Cardiac fibroblast (primary cell): ENCODE measurements at places on chromosomes 1 and 21.

DNA sequence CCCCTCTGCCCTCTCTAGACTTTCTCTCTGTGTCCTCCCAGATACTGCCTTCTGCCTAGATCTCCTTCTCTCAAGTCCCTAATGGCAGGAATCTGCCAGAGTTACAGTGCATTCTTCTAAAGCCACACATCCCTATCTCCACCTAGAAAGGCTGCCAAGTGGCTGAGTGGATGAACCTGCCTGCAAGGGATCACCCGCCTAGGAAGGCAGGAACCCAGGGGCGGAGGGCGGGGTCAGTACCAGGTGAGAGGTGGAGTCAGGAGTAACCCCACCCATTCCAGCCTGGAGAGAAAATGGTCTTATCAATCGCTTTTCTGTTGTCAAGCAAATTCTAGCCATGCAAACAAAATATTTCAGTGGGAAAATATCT lies 60.8 kb downstream of the BCAR3 start:
- DNase-seq = peak; percentile 44

GRCh38 chr1:160819186-160819585 lies 23.2 kb downstream of the LY9 start:
- no peak for DNase-seq

GRCh38 chr1:43481491-43481890 lies 27.8 kb upstream of the HYI start:
- DNase-seq = no peak

- no peak for DNase-seq
Measured at GRCh38 chr1:159483501-159483900, 44.0 kb downstream of the OR10J1 start.

DNA sequence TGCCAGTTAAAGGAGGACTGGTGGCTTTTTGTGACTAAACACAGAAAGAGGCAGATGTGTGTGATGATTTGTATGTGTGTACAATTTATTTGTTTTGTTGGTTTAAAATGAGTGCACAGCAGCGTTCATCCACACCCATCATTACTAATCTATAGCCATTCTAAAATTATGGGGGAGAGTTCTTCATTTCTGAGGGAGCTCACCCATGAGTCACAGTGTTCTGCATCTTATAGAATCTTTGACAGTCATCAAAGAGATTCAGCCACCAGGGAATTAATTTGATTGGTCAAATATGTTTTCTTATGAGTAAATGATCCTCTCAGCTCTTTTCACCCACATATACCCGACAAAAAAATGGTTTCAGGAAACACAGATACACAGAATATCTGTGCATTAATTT lies 147.9 kb downstream of the GREM2 start:
- no peak for DNase-seq

- DNase-seq = no peak
Measured at GRCh38 chr1:45356186-45356585, 15.9 kb upstream of the MUTYH start.

DNA sequence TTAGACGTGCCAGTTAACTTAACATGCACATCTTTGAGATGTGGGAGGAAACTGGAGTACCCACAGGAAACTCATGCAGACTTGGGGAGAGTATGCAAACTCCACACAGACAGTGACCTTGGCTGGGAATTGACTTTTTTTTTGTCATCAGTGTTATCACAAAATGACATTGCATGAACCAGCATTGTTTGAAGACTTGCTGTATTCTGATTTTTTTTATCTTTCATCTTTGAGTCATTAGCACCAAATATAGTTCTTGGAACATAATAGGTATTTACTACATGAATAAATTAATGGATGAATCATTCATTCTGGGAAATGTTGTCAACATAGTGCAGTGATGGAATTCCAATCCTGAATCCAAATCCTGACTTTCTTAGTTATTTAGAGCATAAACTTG lies 77.0 kb downstream of the ATF6 start:
- DNase-seq = peak; percentile 50

DNA sequence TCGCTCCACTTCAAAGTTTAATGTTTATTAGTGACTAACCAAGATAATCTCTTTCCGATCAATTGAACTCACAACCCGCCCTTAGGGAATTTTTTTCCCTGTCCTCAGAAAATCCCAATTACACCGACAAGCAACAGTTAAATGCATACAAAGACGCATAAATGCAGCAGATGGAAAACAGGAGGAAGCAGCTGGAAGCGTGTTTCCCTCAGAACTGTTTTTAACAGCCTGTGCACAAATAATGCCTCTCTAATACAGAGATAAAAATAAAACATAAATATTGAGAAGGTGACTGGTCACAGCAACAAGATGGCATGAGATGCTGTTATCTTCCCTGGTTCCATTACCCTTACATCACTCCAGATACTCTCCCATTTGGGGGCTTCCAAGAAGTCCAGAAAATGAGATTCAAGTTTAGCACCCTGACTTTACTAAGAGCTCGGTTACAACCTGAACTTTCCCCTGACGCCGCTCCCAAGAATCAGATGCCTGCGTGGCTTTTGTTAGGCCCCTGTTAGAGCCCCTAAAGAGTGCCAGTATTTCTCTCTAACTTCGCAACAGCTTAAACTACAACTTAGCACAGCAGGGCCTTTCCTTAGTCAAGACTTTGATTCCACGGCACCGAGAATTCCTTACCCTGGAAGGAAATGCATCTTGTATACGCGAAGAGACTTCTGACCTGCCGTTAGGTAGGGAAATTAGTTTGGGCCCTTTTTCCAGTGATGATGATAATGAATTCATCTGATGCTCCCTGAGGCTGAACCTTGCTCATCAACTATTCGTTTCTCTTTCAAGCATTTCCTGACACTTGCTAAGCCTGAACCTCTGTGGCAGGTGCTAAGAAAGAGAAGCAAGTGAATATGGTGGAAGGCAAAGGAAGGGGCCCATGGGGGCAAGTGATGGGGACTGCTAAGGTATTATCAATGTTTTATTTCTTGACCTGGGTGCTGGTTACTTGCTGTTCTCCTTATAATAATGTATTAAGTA lies 137.7 kb upstream of the SMYD2 start:
- no peak for DNase-seq

GRCh38 chr1:6002714-6003501 lies 10.7 kb upstream of the NPHP4 start:
- no peak for DNase-seq

DNA sequence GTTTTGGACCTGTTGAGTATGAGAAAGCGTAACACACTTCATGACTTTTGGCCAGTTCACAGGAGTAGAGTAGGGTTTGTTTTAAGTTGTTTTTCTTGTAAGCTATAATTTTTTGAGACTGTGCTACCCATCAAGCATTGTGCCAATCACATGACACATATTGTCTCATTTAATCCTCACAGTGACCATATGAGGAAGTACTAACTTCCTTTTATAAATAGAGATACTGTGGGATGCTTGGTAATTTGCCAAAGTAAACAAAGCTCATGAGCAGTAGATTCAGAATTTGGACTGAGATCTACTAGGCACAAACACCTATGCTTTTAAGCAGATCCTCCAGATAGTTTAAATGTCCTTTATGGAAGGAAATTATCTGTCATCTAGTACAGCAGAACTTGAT lies 178.3 kb downstream of the CACNA1E start:
- DNase-seq = no peak

DNA sequence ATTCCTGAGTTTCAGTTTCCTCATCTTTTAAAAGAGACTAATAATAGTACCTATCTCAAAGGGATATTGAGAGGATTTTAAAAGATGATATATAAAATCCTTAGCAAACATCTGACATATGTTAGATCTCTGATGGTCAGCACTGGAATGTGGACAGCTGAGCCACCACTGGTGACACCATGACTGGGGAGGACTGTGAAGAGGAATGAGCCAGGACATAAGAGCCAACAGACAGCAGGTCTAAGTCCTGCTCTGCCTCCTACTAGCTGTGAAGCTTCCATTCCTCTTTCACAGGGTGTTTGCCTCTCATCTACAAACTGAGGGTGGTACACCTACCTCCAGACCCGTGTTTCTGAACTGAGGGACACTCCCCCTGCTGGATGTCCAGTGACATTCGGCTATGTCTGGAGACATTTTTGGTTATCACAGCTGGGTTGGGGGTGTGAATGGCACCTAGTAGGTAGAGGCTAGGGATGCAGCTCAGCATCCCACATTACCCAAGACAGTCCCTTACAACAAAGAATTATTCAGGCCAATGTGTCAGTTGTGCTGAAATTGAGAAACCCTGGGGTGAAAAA lies 109.1 kb upstream of the OLIG2 start:
- no peak for DNase-seq

DNA sequence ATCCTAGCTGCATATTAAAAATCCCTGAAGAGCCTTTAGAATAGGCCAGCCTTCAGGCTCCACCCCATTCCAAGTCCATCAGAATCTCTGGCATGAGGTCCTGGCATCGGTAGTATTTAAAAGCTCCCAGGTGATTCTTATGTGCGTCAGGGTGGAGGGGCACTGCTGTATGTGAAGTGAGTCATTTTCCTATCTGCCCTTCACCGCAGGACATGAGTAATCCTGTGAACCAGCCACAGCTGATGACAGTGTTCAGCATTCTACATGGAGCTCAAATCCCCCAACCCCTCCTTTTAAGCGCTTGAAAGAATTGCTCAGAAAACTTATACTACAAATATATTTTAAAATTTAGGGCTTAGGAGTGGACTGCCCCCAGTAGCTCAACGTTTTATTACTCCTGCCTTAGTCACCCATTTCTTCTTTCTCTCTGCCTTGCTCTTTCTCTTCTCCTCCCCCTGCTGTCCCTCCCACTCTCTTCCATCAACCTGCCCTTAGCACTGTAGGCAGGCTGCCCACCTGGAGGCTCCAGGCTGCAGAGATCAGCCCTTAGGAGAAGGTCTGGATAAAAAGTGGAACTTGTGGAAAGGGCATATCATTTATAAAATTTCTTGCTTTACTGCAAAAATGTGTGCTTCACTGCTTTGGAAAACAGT lies 73.8 kb upstream of the ZNF281 start:
- peak; percentile 93 for DNase-seq

DNA sequence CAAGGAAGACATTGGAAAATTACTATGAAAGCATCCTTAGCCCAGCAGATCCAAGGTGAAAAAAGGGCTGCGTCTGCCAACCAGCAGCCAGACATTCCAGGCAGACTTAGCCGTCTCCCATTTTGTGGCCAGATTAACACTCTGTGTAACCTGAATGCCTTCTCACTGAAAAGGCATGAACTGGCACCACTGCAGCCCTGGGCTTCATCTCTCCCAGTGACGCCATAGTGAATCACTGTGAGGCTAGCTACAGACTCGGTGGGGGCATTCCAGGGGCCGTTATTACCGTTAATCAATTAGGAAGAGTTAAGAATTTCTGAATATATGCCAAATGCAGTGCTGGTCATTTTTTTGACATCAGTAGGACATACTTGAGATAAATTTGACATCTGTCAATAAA lies 627.4 kb downstream of the LMO4 start:
- DNase-seq = peak; percentile 96

DNA sequence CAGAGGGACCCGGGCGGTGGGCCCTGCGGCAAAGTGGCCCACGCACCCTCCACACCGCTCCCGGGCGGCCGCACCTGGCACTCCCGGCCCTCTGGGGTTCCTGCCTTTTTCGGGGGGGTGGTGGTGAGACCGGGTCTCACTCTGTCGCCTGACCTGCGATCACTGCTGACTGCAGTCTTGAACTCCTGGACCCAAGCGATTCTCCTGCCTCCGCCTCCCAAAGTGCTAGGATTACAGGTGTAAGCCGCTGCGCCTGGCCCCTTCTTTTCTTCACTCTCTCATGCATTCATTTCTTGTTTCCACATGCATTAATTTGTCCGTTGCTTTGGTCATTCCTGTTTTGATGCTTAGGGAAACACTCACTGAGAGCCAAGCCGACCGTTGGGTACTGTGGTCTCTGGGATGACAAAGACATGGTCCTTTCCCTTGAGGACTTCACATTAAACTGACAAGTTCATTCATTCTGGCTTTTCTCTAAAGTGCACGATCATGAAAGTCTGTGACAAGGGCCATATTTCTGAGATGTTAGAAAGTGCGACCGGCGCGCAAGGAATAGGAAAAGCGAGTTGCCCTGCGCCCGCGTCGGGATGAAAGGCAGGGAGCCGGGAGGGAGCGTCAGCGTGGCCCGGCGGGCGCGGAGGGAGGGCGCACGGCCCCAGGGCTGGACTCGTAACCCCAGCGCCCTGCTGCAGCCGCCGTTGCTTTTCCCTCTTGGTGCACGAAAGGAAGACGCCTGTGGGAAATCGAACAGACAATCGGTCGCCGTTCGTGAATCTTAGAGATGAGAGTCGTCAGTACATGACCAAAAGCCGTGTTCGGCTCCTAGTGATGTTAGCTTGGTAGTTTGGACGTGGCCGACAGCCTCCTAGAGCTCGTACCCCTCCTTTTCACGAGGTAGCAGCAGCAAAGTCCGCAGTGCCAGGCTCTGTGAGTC lies 1.0 kb upstream of the MCOLN2 start:
- DNase-seq = peak; percentile 20

GRCh38 chr1:162676087-162676486 lies 43.8 kb downstream of the DDR2 start:
- peak; percentile 70 for DNase-seq

- no peak for DNase-seq
Measured at GRCh38 chr1:107526524-107527198, 385.8 kb downstream of the NTNG1 start.

- peak; percentile 37 for DNase-seq
Measured at GRCh38 chr1:162951553-162952315, 90.8 kb upstream of the CCDC190 start.

DNA sequence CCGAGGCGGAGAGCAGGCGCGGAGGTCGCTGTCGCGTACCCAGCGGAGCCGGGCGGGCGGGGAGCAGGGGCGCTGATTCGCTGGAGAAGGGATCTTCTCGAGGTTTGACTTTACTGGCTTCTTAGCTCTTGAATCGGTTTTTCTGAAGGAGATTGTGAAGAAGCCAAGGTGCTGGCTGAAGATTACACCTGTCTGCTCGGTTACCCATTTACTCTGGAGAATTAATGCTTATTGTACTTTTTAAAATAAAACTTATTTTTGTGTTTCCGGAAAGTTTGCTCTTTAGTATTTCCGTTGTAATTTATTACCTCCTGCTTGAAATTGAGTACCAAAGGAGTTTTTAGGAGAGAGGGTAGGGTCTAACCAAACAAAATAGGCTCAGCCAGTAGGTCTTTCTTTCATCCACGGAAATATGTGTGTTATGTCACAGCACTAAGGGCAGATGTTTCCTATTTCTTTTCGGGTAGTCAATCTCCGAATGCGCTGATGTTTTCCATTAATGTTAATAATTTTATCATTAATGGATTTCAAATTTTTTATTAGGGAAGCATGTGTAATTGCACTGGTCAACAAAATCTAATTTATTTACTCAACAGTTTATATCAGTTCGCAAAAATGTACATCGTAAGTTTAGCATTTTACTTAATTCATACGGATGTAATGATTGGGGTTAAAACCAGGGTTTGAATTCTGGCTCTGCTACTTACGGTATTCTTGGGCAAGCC lies 510 bp upstream of the GNG5 start:
- DNase-seq = no peak

DNA sequence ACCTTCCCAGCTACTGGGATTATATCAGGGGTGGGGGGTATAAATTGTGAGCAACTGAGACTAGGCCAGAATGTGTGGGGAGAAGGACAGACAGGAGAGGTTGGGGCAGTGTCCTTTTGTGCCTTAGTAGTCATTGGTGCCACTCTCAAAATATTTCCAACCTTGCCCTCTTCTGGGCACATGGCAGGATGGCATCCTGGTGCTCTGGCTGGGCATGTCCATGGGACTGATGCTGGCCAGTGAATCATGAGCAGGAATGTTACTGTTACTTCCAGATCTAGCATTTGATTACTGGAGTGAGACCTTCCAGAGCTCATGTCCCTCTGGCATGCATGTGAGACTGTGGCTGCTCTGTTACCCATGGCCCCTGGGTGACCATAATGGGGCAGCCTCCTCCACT lies 151.2 kb downstream of the MATN1 start:
- DNase-seq = no peak
